ENCODE measurements at places on chromosomes 2 and 18. TPM values are rescaled to one million over a fixed set of nuclear protein-coding genes. Genes with fewer than 3 reads are reported as not detected.

- H3K36me3 ChIP-seq, result no peaks in the 10 kb centered on the region
- H3K4me1 ChIP-seq, result no peaks in the 10 kb centered on the region
- no peak overlapping the region for H3K27ac ChIP-seq
Observed at GRCh38 chr2:145290986-145291385, 771.1 kb upstream of the ZEB2 start.

DNA sequence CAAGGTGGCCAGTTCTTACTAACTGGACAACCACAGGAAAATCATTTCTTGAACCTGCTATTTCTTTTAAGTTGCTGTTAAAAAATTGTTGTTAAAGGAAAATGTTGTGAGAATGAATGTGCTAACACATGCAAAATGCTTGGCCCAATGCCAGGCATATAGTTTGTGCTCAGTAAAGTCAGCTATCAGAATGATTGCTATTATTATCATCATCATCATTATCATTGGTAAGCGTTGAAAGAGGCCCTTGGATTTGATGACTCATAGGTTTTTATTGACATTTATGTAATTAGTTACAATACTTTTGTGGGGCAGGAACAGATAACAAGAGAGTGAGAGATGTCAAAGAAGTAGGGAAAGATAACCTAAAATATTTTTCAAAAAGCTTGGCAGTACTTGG lies 394.2 kb upstream of the ZEB2 start:
- H3K36me3 ChIP-seq, result peaks cover 1% of the 10 kb centered on the region
- H3K27me3 ChIP-seq, result peaks cover 2% of the 10 kb centered on the region
- no peak overlapping the region for H3K4me3 ChIP-seq
- H3K4me1 ChIP-seq, result peaks cover 10% of the 10 kb centered on the region

The FAHD2A gene
- total RNA-seq, result 31.4 TPM

DNA sequence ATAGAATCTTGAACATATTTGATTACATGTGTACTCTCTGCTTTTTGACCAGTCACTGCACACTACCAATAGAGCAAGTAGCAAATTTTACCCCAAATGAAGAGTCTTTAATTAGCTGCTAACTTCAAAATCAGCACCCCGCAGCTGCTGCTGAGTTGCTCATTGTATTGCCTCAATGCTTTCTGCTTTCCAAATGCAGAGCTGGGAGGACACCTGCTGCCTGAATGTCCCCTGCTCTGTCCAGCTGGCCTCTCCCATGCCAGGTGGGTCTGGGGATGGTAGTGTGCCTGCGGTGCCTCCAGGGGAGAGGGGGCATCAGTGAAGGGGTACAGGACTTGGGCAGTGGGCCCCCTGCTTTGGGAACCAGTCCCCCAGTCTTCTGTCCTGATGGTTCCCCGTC lies 184.8 kb downstream of the PRKCE start:
- no peak overlapping the region for H3K27ac ChIP-seq
- no peaks in the 10 kb centered on the region for H3K36me3 ChIP-seq
- H3K27me3 ChIP-seq, result no peaks in the 10 kb centered on the region
- peaks cover 13% of the 10 kb centered on the region for H3K4me1 ChIP-seq
- DNase-seq, result no peak

- no peak overlapping the region for H3K4me3 ChIP-seq
- peaks cover 23% of the 10 kb centered on the region for H3K27me3 ChIP-seq
- H3K36me3 ChIP-seq, result no peaks in the 10 kb centered on the region
- DNase-seq, result no peak
- H3K27ac ChIP-seq, result no peak overlapping the region
- H3K4me1 ChIP-seq, result no peaks in the 10 kb centered on the region
Observed at GRCh38 chr2:67268797-67269196, 128.3 kb upstream of the ETAA1 start.

The SP140L gene
- 54.0 TPM for total RNA-seq

The B4GALT6 gene
- total RNA-seq, result 23.6 TPM

All from natural killer cell treated with Interleukin-12 subunit alpha and Interleukin-12 subunit beta and Interleukin-15 and Interleukin-18, amount 100 ng/mL, for 72 hours (primary cell).